ENCODE measurements at places on chromosomes 2 and 18. TPM values are rescaled to one million over a fixed set of nuclear protein-coding genes. Genes with fewer than 3 reads are reported as not detected.

GRCh38 chr2:12513339-12513738 is 203.4 kb upstream of the TRIB2 start:
- DNase-seq: no peak
- H3K27me3 ChIP-seq: no peaks in the 10 kb centered on the region
- H3K27ac ChIP-seq: no peak overlapping the region
- H3K4me3 ChIP-seq: no peak overlapping the region
- no peaks in the 10 kb centered on the region for H3K36me3 ChIP-seq

PAIP2B gene
- 13.6 TPM for total RNA-seq

DNA sequence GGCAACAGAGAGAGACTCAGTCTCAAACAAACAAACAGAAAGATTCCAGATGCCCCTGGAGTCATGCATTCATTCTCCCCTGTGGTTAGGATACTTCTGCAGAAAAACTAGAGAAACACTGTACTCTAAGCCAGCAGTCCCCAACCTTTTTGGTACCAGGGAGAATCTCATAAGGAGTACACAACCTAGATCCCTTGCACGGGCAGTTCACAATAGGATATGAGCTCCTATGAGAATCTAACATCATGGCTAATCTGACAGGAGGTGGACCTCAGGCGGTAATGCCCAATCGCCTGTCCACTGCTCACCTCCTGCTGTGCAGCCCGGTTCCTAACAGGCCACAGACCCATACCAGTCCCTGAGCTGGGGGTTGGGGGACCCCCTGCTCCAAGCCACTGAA is 18.3 kb downstream of the PSME4 start:
- no peak overlapping the region for H3K27ac ChIP-seq
- no peak overlapping the region for H3K4me3 ChIP-seq
- H3K27me3 ChIP-seq: no peaks in the 10 kb centered on the region
- H3K36me3 ChIP-seq: no peaks in the 10 kb centered on the region

DNA sequence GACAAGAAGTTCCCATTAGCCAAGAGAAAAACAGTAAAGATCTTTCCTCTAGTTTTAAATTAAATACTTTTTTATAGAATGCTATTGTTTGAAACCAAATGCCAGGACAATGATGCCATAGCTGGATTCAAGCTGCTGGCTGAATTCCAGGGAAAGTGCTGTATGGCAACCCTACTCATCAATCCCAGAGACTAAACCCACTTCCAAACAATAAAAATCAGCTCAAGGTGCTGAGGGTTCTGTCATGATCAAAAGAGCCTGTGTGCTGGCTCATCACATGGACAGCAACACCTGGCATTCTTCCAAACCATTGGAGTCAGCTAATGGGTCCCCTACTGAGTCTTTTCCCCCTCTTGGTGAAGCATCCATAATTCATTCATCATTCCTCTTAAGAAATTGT is 53.7 kb upstream of the PARD3B start:
- H3K36me3 ChIP-seq: no peaks in the 10 kb centered on the region
- no peak for DNase-seq
- no peak overlapping the region for H3K4me3 ChIP-seq
- H3K27ac ChIP-seq: no peak overlapping the region
- H3K4me1 ChIP-seq: no peaks in the 10 kb centered on the region

SKOR2 gene
- total RNA-seq: not detected

DNA sequence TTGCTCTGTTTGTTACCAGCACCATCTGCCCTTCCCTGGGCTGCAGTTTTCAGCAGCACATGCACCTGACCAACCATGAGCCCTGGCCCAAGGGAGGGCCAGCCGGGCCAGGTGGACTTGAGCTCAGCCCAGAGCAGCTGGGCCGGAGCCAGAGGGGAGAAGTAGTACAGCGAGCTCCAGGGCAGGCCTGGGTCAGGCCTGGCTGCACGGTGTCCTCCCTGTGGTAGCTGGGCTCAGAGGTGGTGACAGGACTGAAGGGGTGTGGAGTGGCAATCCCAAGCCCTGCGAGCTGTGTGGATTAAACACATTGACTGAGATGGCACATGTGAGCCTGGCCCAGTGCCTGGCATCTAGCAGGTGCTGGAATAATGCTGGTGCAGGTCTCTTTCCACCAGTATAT is 222.2 kb downstream of the GLI2 start:
- H3K27ac ChIP-seq: no peak overlapping the region
- H3K36me3 ChIP-seq: no peaks in the 10 kb centered on the region
- H3K4me3 ChIP-seq: no peak overlapping the region

DNA sequence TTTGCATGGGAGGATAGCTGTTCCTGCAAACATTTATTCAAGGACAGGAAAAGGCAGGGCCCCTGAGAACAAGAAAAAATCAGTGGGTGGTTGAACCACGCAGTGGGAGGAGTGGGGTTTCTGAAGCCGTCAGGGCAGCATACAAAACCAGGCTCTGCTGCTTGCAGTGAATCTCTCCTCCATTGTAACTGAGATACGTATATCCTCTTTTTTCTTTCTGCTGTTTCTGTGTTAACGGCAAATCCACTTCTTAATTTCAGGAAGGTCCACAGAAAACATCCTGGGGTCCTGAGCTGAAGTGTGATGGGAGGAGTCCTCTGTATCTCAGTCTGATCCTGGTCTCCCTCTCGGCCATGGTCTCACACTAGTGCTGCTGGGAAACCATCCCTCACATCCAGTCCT is 27.2 kb upstream of the KCNF1 start:
- no peak for DNase-seq
- H3K4me3 ChIP-seq: no peak overlapping the region
- peak overlapping the region; percentile 40 for H3K27ac ChIP-seq
- no peaks in the 10 kb centered on the region for H3K27me3 ChIP-seq
- H3K36me3 ChIP-seq: no peaks in the 10 kb centered on the region
- H3K4me1 ChIP-seq: peaks cover 12% of the 10 kb centered on the region

- DNase-seq: peak; percentile 77
- H3K27me3 ChIP-seq: no peaks in the 10 kb centered on the region
- peaks cover 1% of the 10 kb centered on the region for H3K4me1 ChIP-seq
These were observed 80.7 kb upstream of the LDLRAD4 start for GRCh38 chr18:13137670-13138419.
